ENCODE measurements at places on chromosomes 7 and 10.

- DNase-seq = no peak
These were observed 198.4 kb upstream of the GRM3 start for GRCh38 chr7:86445285-86445684.

GRCh38 chr7:41334071-41334862 lies 368.6 kb downstream of the INHBA start:
- no peak for DNase-seq

DNA sequence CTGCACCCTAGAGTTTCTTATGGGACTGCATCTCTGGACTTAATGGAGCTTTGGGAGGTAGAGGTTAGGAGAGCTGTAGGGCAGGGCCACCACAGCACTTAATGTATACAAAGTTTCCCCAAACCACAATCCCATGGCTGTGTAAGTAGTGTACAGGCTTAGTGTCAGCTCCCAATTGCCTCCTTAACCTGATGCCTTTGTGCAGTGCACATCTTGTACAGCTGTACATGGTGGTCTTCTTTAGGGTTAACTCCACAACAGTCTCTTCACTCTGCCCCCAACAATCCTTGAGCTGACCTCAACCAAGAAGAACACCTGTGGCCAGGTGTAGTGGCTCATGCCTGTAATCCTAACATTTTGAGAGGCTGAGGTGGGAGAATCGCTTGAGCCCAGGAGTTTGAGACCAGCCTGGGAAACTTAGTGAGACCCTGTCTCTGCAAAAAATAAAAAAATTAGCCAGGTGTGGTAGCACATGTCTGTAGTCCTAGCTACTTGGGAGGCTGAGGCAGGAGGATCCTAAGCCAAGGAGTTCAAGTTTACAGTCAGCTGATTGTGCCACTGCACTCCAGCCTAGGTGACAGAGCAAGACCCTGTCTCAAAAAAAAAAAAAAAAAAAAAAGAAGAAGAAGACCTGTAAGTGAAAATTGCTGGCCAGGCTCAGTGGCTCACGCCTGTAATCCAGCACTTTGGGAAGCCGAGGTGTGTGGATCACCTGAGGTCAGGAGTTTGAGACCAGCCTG lies 6.8 kb downstream of the PLAU start:
- DNase-seq = no peak

GRCh38 chr7:73890555-73891147 lies 29.7 kb downstream of the TMEM270 start:
- no peak for DNase-seq

GRCh38 chr7:17027143-17027788 lies 145.5 kb upstream of the AGR3 start:
- DNase-seq = no peak
